RKO (cell line): ENCODE measurements at places on chromosomes 13 and 19.

- no peak for DNase-seq
Measured at GRCh38 chr13:34414616-34415015, 527.5 kb upstream of the NBEA start.

DNA sequence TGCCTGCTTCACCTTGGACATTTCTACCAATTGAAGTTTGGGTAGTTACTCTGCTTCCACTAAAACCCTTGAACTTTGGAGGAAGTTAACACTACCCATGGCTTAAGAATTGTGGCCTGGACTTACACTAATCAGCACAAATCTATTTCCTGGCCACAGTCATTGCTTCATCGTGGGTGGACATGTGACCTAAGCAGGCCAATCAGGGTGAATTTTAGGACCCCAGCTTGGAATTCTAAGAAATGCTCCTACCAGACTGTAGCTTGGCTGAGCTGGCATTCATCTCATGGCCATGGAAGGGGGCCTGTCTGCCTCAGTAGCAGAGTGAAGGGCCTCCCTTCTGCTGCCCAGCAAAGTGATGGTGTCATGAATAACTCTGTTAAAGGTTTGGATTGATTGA is 58.3 kb upstream of the SLC15A1 start:
- DNase-seq: no peak

GRCh38 chr19:3514930-3515329 is 8.8 kb downstream of the FZR1 start:
- no peak for DNase-seq

- DNase-seq: no peak
Measured at GRCh38 chr13:26822146-26822545, 61.6 kb upstream of the GPR12 start.

DNA sequence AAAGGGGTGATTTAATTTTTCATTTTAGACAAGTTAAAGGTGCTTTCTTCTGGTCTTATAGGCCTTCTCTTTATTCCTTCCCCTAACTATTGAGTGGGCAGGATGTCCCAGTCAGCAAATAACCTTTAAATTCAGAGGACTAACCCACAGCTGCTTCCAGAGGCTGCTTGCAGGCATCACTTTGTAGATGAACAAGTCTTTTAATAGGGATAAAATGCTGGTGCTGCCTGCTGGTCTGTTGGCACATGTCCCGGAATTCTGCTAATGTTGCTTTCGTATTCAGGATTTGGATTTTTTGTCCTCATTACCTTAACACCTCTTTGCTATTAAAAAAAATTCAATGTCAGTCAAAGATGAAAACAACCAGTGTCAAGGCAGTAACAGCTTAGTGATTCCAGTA is 132.7 kb upstream of the KL start:
- DNase-seq: no peak

DNA sequence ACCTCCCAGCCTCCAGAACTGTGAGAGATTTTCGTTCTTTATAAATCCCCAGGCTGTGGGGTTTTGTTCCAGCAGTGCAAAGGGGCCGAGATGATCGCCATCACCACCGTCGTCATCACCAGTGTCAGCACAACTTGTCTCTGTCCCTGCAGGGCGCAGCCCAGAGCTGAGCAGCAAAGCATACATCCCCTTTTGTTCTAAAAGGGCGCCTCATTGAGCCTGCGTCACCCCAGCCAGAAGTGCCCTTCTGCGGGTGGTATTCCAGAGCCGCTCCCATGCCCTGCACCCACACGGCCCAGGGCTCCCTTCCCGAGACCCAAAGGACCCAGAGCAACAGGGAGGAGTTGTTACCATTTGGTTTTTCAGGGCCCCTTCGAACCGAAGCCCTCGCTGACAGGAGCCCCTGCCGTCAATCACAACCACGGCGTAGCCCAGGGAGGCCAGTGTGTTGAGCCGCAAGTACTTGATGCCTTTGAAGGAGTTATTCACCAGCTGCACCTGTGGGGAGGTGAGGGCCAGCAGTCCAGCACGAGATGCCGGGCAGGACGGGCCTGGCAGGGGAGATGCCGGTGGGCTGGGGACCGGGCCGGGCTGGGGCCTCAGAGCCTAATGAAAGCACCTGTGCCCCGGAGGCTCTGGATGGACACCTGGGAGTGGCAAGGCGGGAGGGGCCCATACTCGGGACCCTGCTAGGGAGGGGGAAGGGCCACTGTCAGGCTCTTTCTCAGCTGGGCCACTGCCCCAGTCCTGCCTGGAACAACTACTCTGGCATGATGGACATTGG is 14.4 kb upstream of the MYDGF start:
- no peak for DNase-seq

DNA sequence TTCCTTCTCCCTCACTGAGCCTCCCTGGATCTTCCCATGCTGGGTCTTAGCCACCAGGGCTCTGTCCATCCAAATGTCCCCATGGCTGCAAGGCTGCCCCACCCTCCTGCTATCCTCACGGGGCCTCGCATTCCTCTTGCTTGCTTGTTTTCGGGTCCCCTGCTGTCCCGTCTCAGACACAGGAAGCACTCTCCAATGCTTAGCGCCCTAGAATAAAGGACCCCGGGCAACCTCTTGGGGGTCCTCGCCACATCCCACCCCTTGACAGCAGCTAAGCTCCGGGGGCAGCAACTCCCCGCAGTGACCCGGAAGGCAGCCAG is 23.7 kb downstream of the SH3GL1 start:
- DNase-seq: no peak

DNA sequence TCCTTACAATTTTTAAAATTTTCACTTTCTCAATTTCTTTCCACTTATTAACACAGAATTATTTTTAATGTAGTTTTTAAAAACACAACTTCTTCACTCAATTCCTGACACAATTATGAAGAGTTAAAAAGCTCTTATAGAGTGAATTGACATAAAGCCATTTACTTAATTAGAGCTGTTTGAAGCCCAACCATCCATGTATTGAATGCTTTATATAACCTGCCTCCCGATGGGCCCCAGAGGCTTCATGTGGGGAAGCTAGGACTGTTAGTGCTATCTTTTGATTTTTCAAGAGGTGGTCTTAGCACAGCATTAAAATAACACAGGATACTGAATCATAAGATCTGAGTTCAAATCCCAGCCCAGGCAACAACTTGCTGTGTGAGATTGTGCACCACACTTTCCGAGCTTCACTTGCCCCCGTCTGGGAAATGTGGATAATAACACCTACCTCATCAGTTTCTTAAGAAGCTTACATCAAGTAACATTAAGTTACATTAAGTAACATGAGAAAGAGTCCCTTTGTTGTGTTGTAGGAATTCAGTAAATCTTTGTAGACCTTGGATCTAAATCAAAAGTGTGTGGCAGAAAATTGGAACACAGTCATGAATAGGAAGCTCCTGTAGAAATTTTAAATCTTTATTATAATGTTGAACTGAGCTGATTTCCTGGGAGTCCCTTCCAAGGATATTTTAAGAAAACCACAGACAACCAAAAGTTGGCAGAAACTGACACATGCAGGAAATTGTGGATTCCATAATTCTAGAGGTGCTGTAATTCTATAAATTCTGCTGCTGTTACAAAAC is 5.5 kb upstream of the ENOX1 start:
- no peak for DNase-seq

- no peak for DNase-seq
Measured at GRCh38 chr19:46408664-46409039, 4.7 kb downstream of the CCDC8 start.

GRCh38 chr13:75416327-75417011 is 65.5 kb downstream of the TBC1D4 start:
- no peak for DNase-seq

GRCh38 chr13:42656958-42657357 is 83.0 kb downstream of the TNFSF11 start:
- no peak for DNase-seq

DNA sequence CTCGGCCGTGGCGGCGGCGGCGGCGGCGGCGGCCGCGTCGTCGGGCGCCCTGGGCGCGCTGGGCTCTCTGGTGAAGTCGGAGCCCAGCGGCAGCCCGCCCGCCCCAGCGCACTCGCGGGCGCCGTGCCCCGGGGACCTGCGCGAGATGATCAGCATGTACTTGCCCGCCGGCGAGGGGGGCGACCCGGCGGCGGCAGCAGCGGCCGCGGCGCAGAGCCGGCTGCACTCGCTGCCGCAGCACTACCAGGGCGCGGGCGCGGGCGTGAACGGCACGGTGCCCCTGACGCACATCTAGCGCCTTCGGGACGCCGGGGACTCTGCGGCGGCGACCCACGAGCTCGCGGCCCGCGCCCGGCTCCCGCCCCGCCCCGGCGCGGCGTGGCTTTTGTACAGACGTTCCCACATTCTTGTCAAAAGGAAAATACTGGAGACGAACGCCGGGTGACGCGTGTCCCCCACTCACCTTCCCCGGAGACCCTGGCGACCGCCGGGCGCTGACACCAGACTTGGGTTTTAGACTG is 1.7 kb downstream of the SOX1 start:
- DNase-seq: no peak

GRCh38 chr19:18280247-18281081 is 958 bp downstream of the JUND start:
- DNase-seq: peak; percentile 90

- DNase-seq: peak; percentile 73
Measured at GRCh38 chr19:48329167-48329891, 4.0 kb downstream of the EMP3 start.

DNA sequence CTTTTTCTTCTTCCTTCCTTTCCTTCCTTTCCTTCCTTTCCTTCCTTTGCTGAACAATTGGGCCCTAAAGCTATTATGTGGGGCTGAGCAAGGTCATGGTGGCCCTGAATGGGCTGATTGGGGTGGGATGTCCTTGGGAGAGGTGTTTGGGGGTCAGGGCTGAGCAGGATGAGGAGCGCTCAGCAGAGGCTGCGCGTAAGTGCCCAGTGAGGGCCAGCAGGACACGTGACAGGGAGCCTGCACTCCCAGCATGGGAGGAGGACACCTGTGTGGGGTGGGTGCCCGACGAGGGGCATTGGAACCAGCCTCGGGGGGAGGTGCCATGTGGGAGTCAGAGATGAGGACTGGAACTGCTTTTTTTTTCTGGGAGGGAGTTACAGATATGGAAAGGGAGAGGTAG is 5.4 kb upstream of the LGALS7 start:
- no peak for DNase-seq

GRCh38 chr13:59024434-59024833 is 1139.3 kb downstream of the DIAPH3 start:
- DNase-seq: peak; percentile 40

DNA sequence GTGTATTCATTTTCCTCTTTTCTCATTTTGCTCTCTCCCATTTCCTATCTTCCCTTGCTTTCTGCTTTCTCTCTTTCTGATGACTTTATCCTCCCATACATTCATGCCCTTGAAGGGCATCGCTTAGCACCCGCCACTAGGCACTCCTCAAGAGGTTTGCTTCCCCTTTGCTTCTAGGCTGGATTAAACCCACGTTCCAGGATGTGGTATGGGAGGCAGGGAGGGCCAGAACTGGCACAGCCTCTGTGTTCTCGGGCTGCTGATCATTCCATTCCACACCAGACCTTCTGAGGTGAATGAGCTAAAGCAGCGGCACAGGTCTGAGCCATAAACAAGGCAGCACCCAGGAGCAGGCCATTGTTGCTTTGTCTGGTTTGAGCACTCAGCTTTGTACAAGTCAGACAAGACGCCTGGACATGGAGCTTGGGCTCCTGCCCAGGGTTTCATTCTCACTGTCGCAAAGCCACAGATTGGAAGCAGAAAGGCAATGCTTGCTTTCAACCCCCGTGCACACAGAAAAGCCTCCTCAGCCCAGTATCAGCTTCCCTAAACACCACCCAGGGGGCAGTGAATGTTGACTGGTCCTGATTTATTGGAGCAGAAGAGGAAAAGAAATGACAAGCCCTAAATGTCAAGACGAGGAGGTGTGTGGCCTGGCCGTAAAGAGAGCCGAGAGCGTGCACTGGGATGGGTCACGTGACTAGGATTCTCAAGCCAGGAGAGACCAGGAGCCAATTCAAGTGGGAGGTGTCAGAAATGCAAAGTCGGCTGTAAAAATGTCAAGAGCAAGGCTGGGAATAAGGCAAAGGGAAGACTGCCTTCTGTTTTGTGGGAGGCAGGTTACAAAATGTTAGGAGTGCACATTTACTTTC is 218.0 kb upstream of the SERP2 start:
- no peak for DNase-seq

DNA sequence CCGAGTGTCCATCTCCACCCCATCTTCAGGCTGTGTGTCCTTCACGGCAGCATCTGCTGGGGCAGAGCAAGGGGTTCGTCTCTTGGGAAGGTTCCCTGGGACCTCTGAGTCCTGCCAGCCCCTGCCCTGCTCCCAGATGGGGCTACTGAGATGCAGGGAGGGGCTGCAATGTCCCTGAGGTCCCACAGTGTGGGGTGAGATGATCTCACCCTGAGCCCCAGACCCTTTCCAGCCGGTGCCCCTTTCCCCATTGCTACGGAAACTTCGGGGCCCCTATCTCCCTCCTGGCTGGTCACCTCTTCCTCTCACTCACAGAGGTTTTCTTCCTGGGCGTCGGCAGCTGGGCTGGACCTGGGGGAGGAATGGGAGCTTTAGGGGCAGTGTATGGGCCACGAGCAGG is 5.0 kb downstream of the LILRB2 start:
- no peak for DNase-seq

DNA sequence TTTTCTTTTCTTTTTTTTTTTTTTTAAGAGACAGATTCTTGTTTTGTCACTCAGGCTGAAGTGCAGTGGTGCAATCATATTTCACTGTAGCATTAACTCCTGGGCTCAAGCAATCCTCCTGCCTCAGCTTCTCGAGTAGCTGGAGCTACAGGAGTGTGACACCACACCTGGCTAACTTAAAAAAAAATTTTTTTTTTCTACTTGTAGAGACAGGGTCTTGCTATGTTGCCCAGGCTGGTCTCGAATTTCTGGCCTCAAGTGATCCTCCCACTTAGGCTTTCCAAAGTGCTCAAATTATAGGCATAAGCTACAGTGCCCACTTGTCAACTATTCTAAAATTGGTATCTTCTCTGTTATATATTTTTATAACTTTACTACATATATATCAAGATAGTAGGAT is 6.6 kb downstream of the ELF1 start:
- no peak for DNase-seq

DNA sequence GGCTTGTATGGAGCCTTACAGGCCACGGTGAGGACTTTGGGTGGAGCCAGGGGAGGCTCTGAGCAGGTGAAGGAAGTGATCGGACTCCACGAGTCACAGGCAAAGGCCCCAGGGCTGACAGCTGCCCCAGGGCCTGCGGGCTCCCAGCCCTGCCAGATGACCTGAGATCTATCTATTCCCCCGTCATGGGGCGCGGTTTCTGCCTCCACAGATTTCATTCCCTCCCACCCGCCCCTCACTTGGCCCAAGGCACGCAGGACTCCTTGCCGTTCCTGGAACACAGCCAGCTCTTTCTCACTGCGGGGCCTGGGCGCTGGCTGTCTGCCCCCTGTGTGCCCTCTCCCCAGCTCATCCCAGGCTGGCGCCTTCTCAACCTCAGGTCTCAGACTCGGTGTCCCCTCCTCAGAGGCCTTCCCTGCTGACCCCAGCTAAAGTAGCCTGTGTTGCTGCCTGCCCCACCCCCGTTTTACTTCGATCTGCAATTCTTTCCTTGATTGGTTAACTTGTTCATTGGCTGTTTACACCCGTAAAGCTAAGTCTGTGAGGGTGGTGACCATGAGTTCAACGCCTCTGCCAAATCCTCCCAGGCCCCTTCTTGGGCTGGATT is 13.9 kb upstream of the PAK4 start:
- DNase-seq: no peak

GRCh38 chr13:36919171-36919832 is 736 bp downstream of the SMAD9 start:
- DNase-seq: peak; percentile 31

GRCh38 chr13:113641426-113641825 is 16.6 kb downstream of the ATP4B start:
- no peak for DNase-seq

- DNase-seq: no peak
Measured at GRCh38 chr13:26784704-26785639, 24.4 kb upstream of the GPR12 start.

- DNase-seq: no peak
Measured at GRCh38 chr13:99215184-99215830, 14.7 kb downstream of the UBAC2 start.

- no peak for DNase-seq
Measured at GRCh38 chr13:83498045-83498444, 384.2 kb downstream of the SLITRK1 start.
